Stimulated activated CD4-positive, alpha-beta T cell treated with anti-CD3 and anti-CD28 coated beads, Interleukin-1b, Interleukin-23, amount 100 ng/mL, for 24 hours (primary cell): ENCODE measurements at places on chromosomes 6 and 20.
A peak's percentile ranks its signal among the peaks of the same experiment; 100 is the strongest.

DNA sequence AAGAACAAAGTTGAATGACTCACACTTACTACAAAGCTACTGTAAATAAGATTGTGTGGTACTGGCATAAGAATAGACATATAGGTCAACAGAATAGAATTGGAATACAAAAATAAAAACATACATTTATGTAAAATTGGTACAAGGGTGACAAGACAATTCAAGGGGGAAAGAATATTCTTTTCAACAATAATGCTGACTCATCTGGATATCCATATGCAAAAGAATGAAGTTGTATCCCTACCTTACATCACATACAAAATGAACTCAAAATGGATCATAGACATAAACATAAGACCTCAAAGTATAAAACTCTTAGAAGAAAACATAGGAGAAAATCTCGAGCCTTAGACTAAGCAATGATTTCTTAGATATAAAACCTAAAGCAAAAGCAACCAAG is 50.9 kb downstream of the TRMT6 start:
- DNase-seq: no peak

DNA sequence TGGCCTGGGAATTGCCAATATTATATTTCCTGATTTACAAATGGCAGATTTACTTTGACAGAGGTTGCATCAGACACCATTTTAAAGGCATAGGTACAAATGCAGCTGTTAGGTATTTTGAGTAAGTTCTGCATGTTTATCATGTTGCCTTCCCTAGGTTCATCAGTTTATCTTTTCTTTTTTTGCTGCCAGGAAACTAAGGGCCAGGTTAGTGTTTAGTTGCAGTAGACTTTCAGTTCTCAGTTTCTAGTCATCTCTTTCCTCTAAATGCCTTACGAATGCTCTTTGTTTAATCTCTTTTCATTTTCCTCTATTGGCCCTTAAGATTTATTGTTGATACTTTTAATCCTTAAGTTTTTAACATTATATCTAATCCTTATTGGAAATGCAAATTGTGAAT is 129.9 kb downstream of the SMAP1 start:
- no peak for DNase-seq

DNA sequence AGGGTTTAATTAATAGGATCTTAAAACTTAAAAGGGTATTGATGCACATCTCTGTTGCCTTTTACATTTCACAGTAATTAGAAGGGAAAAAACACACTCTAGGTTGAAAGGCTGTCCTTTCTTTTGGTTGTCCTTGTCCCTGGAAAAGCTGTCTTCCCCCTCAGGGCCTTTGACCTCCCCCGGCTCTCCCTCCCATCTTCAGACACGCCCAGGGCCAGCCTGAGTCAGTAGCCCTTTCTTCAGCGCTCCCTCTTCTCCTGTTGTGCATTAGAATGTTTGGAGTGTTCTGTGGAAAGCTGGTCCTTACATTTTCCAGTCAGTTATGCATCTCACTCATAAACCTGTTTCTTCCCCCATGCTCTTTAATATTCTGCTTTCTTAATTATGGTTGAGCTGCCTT is 157.0 kb downstream of the MTHFD1L start:
- DNase-seq: no peak

DNA sequence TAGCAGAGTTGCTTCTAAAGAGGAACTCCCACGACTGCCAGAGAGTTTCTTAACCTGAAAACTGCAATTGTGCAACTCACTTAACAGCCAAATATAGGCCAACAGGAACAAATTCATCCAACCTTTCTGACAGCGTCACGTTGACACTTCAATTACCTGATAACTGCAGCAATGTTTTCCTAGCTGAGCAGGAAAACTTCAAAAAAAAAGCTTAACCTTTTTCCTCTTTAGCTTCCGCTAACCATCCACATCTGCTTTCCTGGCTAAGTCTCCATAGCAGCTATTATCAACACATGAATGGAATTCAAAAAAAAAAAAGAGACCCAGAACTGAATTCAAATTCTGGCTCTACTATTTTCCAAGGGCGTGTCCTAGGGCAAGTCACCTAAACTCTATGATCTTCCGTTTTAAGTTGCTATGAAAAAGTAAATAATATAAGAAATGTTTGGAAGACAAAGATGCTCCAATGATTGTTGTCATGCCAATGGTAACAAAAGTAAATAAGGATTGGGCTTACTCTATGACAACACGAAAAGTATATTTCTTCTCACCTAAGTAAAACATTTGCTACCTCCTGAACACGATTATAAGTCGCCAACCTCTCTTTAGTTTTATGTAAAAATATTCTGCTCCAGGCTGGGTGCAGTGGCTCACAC is 524.6 kb upstream of the JARID2 start:
- no peak for DNase-seq

GRCh38 chr20:50821994-50822393 is 27.1 kb downstream of the BCAS4 start:
- no peak for DNase-seq

DNA sequence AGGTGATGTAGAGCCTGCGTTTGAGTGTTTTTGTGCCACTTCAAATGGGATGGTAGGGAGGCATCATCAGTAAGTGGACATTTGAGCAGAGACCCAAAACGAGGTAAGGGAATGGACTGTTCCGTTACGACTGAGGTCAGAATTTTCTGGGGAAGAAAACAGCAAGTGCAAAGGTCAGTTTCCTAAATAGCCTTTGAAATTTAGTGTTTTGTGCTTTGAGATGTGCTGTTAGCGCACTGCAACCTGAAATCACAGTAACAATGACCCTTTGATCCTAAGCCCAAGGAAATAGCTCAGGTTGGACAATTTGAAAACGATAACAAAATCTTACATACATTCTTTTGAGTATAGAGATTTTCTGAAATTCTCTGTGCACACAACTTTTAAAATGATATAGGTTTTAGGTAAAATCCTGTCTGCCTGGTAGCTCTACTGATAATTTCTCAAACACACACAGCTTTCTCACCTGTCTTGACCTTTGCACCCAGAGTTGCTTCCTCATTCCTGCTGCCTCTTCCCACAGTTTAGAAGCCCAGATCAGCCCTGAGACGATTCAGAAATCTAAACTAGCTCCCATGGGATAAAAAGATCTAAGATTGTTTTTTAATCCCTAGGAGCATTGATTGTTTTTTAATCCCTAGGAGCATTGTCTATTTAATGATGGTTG is 22.1 kb downstream of the DCBLD1 start:
- no peak for DNase-seq

- no peak for DNase-seq
Observed at GRCh38 chr6:113585246-113585645, 271.9 kb upstream of the MARCKS start.

DNA sequence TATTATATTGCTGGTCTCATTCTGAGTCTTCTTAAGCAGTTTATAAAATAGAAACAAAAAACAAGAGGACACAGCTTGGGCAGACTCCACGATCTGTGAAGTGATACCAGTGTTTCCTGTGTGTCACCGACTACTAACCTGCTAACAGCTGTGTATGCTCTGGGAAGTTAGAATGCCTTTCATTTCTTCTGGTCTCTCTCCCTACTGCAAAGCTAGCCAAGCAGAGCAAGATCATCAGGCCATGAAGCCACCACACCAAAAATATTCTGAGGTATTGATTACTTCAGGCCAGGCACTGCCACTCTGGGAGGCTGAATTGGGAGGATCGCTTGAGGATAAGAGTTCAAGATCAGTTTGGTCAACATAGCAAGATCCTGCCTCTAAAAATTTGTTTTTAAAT is 46.9 kb upstream of the SMIM29 start:
- DNase-seq: no peak

DNA sequence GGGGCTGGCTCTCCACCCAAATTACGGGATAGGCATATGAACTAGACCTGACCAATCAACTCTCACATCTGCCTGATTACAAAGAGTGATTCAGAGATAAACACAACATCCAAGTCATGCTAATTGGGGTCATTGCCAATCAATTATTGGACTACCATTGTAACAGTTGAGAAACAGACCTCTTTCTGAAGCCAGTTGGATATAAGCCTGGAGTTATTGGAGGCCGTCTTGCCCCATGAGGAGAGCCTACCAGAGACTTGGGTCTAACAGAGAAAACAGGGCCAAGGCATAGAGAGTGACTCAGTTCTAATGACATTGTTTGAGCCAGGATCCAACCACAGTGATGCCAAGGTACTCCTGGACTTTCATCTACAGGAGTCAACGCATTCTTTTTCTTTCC is 39.4 kb upstream of the HIVEP2 start:
- DNase-seq: no peak

GRCh38 chr6:46199387-46199786 is 28.6 kb upstream of the ENPP5 start:
- DNase-seq: no peak

DNA sequence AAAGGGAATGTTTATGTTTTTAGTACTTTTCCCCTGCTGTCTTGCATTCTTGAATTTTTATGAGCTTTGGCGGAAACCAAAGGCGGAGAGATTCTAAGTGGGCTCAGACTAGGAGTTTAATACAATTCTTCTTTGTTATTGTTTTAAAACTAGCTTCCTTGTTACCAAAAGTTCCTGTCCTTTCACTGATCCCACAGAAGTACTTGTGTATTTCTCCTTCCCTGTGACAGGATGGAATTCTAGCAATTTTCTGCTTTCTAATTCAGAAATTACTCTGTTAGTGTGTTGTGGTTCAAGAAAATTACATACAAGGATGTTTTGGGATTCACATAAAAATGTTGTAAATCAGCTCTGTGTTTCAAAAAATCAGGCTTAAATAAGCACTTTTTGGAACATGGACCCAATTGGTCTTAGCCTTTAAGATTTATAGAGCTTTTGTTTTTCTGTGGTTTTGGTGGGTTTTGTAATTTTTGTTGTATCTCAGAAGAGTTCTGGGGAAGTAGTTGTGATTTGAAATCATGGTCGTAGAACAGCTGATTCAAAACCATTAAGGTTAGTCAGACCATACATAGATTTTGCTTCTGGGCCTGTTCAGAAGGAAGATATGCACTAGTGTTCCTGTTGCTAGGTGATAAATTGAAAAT is 17.6 kb upstream of the CTAGE9 start:
- DNase-seq: no peak

DNA sequence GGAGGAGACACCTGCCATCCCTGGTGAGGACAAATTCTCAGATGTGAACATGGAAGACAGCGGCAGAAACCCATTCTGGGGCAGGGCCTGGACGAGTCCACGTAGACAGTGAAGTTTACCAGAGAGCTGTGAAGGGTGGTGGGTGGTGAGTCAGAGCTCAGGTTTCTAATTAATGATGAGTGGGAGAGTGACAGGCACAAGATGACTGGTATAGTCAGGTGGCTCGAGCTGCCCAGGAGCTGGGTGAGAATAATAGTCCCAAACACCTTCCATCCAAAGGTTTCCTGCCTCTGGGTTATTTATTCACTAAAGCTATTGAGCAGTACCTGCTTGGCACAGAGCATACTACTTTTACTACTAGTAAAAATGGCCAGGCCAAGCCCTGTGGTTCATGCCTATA is 6.0 kb downstream of the TLDC2 start:
- DNase-seq: no peak

DNA sequence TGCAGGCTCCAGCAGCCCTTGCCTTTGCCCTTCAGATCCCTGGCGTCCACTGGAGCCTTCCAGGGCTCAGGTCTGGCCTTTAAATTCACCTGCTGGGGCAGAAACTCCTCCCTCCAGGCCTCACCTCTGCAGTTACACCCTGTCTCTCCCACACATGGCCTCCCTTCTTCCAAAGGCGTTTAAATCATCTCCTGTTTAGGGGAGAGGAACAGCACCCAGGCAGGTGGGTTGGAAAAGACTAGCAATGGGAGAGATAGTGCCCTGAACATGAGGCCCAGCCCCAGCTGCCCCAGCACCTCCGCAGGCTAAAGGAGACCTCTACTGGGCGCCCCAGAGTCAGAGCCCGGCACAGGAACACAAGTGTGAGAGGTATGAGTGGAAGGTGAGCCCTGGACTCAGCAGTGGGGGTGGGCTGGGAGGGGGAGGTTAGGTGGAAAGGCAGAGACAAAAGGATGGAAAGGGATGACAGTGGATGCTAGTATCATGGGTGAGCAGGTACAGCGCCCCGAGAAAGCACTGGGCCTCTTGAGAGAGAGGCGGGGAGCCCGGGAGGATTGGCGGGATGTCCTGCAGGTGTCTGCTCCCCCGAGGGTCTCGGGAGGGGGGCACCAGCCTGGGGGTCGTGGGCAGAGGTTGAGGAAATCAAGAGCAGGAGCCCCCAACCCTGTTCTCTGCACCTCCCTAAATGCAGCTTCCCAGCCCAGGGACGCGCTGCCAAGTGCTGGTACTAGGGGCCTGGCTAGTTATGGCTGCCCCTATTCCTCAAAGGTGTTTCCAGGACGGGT is at the start of gene CST9:
CST9 (minus strand) TSS at position 51 of the 785 bp plus-strand sequence. CDS start 53 bp downstream, outside the sequence.
- no peak for DNase-seq

GRCh38 chr6:43733471-43734293 is 36.3 kb upstream of the VEGFA start:
- DNase-seq: peak; percentile 19

DNA sequence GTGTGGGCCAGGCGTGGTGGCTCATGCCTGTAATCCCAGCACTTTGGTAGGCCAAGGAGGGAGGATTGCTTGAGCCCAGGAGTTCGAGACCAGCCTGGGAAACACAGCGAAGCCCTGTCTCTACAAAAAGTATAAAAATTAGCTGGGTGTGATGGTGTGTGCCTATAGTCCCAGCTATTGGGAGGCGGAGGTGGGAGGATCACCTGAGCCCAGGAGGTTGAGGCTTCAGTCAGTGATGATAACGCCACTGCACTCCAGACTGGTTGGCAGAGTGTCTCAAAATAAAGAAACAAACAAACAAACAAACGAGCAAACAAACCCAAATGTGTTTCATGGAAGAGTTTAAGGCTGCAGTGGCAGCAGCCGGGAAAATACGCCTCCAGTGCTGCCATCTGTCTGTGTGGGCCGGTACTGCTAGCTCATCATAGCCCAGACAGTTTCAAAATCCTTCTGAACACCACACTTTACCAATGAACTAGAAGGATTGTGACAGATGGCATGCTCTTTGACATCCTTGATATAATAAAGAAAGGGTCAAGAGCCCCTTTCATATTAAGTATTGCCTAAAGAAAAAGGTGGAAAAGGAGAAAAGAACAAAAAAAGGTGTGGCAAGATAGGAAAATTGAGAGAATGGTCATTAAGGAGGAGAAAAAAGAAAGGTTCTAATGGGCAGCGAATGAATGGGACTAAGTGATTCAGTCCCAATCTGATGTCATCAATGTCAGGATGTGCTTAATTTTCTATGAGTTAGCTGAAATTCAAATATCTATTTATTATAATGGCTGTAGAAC is 298.6 kb downstream of the SYNE1 start:
- DNase-seq: peak; percentile 33

GRCh38 chr6:111566222-111566734 is 39.4 kb downstream of the TRAF3IP2 start:
- DNase-seq: no peak

- DNase-seq: no peak
Observed at GRCh38 chr6:37006793-37007339, 1.4 kb downstream of the FGD2 start.

- DNase-seq: no peak
Observed at GRCh38 chr6:85469276-85470022, 19.6 kb downstream of the NT5E start.
